ENCODE measurements at places on chromosomes 11 and 22. TPM values are rescaled to one million over a fixed set of nuclear protein-coding genes. Genes with fewer than 3 reads are reported as not detected.
A peak's percentile ranks its signal among the peaks of the same experiment; 100 is the strongest.

DNA sequence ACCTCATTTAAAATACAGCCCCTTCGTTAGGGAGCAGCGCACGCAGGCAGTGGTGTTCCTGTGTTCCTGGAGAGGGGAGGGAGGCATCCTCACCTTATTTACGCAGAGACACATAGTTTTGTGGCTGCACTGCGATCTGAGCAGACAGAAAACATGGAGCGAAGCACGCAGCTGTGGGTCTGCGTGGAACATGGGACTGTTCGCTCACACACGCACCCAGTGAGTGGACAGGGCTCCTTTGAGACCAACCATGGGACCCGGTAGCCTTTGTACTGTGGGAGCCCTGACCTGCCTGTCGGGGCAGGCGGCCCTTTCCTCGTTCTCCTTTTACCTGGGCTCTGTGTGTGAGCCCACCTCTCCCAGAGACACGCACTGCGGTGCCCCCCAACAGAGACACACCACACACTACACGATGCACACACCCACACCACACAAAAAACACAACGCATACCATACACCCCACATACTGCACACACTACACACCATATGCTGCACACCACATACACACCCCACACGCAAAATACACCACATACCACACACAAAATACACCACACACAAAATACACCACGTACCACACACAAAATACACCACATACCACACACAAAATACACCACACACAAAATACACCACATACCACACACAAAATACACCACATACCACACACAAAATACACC lies 1245.7 kb downstream of the BRD1 start:
- H3K4me3 ChIP-seq = no peak overlapping the region
- DNase-seq = no peak
- H3K27ac ChIP-seq = no peak overlapping the region
- H3K27me3 ChIP-seq = no peaks in the 10 kb centered on the region

- no peaks in the 10 kb centered on the region for H3K27me3 ChIP-seq
- peak overlapping the region; percentile 96 for H3K27ac ChIP-seq
- H3K4me1 ChIP-seq = peaks cover 14% of the 10 kb centered on the region
These were observed 2.0 kb upstream of the UEVLD start for GRCh38 chr11:18590571-18590970.

DNA sequence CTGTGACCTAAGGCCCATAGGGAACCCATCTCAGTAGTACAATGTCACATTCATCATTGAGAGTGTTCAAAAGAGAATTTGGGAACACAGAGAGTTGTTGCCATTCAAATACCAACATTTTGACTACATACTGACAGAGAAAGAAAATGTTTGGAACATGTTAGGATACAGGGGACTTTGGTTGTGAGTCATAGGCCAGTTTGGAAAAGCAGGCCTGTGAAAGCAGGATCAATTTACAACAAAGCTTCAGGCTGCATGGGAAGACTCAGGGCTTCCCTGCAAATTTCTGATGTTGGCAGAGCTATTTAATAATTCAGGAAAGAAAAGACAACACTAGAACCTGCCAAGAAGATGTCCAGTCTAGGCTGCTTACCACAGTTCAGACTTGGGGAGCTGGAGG lies 374 bp downstream of the NLRP10 start:
- H3K4me1 ChIP-seq = no peaks in the 10 kb centered on the region
- DNase-seq = no peak
- no peaks in the 10 kb centered on the region for H3K27me3 ChIP-seq
- no peak overlapping the region for H3K4me3 ChIP-seq
- H3K27ac ChIP-seq = no peak overlapping the region
- H3K36me3 ChIP-seq = no peaks in the 10 kb centered on the region

- no peak overlapping the region for H3K27ac ChIP-seq
- peaks cover 34% of the 10 kb centered on the region for H3K4me1 ChIP-seq
- no peaks in the 10 kb centered on the region for H3K27me3 ChIP-seq
- no peaks in the 10 kb centered on the region for H3K36me3 ChIP-seq
- no peak for DNase-seq
These were observed 113.0 kb downstream of the CCDC81 start for GRCh38 chr11:86487671-86488070.

DNA sequence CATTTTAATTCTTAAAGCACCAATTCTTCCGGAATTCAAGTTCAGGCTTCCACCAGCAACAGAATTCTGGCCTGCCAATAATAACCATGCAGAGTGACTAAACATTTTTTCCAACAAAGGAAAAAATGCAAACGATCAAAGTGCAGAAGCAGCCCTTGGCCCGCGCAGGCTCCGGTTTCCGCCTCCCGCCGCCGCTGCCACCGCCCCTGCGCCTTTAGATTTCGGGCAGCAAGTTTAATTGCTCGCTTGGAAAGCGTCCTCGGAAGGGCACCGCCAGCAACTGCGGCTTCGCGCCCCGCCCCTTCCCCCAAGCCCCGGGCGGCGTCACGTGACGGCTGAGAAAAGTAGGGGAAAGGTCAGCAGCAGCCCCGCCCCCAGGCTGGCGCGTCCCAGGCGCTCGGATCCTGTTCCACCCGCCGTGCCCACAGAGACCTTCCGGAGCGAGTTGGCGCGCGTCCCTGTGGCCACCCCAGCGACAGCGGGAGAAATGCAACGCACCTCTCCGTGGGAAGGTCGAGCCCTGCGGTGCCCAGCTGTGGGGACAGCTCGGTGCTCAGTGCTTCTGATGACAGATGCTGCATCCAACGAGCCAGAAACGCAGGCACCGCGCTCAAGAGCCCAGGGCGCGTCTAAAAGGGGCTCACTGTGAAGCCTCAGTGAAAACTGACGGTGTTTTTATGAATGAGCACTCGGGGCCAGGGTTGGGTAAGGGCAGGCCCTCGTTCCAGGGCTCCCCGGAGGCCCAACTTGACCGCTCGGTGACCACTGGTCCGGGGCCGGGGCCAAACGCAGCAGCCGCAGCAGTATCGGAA lies 2.5 kb downstream of the CPT1A start:
- H3K4me3 ChIP-seq = peak overlapping the region; percentile 69
- H3K36me3 ChIP-seq = no peaks in the 10 kb centered on the region
- H3K4me1 ChIP-seq = peaks cover 68% of the 10 kb centered on the region
- H3K27ac ChIP-seq = peak overlapping the region; percentile 75
- no peaks in the 10 kb centered on the region for H3K27me3 ChIP-seq

DNA sequence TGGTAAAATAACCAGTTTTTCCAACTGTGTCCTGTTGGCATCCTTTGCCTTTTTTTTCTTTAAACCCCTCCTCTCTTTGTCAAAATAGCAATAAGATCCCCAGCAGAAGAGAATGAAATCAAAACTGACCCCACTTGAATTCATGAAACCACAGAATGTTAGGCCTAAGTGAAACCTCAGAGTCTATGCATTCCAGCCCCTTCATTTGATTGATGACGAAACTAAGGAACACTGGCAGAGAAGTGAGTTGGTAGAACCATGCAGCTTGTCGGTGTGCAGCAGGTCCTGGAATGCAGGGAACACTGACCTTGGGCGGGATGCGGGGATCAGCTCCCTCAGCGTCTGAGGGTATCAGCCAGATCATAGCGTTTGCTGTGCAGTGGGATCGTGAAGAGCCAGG lies 57.5 kb downstream of the GRK3 start:
- no peaks in the 10 kb centered on the region for H3K27me3 ChIP-seq
- H3K36me3 ChIP-seq = no peaks in the 10 kb centered on the region
- DNase-seq = no peak
- H3K4me1 ChIP-seq = no peaks in the 10 kb centered on the region
- H3K27ac ChIP-seq = no peak overlapping the region

DNA sequence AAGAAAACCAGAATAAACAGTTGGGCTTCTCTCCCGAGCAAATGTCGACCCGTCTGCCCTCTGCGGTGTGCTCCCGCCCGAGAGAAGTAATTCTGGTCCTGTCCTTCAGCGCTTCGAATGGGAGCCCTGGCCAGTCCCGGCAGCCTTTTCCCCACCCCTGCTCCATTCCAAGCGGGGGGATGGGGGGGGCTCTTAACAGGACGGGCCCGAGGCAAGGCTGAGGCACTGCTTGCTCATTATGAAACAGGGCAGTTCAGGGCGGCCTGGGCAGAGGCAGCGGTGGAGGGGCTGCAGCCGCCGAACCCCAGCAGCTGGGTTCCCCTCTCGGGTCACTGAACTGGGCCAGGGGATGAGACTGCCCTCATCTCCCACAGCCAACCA lies 9.1 kb downstream of the BACE1-AS start:
- H3K27ac ChIP-seq = no peak overlapping the region
- H3K4me3 ChIP-seq = no peak overlapping the region
- no peak for DNase-seq
- H3K27me3 ChIP-seq = no peaks in the 10 kb centered on the region
- H3K4me1 ChIP-seq = no peaks in the 10 kb centered on the region

DNA sequence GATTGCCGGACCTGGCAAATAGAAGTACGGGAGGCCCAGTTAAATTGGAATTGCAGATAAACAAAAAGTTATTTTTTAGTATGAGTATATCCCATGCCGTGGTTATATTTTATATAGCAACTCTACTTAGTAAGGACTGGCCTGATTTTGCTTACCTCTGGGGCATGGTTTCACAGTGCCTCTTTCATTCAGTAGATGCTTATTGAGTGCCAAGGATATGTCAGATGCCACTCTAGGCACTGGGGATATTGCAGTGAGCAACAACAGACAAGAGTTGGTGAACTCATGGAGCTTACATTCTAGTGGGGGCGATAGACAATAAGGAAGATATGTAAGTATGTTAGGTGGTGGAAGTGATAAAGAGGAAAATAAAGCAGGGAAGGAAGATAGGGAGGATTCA lies 112.2 kb downstream of the TEAD1 start:
- H3K4me3 ChIP-seq = no peak overlapping the region
- H3K36me3 ChIP-seq = no peaks in the 10 kb centered on the region
- no peak for DNase-seq

- H3K27me3 ChIP-seq = no peaks in the 10 kb centered on the region
- DNase-seq = no peak
- no peaks in the 10 kb centered on the region for H3K4me1 ChIP-seq
- H3K4me3 ChIP-seq = no peak overlapping the region
- H3K27ac ChIP-seq = no peak overlapping the region
These were observed 114.8 kb downstream of the KCNQ1OT1 start for GRCh38 chr11:2584812-2585565.

DNA sequence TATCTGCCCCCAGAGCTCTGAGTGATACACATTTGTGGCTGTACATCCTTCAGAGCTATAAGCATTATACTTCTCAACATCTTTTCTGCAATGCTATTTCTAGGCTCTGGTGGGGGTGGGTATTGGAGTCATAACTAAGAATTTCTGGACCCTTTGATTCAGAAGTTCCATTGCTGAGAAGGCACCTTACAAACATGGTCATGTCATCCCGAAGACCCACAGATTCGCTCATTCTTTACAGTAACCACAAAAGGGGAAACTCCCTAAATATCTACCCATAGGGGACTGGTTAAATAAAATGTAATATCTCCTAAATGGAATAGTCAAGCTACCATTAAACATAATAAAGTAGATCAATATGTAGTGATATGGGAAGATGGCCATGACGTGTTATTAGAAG lies 98.8 kb downstream of the PRR5L start:
- no peak overlapping the region for H3K27ac ChIP-seq
- peaks cover 46% of the 10 kb centered on the region for H3K4me1 ChIP-seq

Gene UPB1
- 1.6 TPM for total RNA-seq

DNA sequence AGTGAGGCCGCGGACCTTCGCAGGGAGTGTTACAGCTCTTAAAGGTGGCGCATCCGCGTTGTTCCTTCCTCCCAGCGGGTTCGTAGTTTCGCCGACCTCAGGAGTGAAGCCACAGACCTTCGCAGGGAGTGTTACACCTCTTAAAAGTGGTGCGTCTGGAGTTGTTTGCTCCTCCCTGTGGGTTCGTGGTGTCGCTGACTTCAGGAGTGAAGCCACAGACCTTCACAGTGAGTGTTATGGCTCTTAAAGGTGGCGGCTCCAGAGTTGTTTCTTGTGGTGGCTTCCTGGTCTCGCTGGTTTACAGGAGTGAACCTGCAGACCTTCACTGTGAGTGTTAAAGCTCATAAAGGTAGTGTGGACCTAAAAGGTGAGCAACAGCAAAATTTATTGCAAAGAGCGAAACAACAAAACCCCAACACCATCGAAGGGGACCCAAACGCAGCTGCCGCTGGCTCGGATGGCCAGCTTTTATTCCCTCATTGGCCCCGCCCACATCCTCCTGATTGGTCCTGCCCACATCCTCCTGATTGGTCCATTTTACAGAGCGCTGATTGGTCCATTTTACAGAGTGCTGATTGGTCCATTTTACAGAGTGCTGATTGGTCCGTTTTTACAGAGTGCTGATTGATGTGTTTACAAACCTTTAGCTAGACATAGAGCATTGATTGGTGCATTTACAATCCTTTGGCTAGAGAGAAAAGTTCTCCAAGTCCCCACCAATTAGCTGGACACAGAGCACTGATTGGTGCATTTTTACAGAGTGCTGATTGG lies 1.2 kb upstream of the TMEM45B start:
- peak; percentile 77 for DNase-seq
- H3K4me1 ChIP-seq = peaks cover 30% of the 10 kb centered on the region
- peaks cover 15% of the 10 kb centered on the region for H3K27me3 ChIP-seq

DNA sequence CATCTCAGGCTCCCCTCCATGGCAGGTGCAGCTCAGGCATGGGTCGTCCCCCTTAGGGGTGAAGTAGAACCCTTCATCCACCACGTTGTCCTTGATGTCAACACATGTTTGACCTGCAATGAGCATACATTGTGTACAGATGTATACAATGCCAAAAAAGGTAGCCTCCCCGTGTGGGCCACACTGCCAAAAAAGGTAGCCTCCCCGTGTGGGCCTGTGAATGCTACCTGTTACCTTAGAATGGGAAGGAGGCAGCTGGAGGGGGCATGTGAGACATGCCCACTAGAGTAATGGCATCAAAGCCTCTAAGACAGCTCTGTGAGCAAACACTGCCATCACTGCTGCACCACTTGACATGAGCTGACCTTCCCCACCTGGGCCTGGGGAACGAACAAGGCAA lies 73.7 kb downstream of the DGCR2 start:
- H3K27ac ChIP-seq = no peak overlapping the region
- H3K36me3 ChIP-seq = peaks cover 74% of the 10 kb centered on the region
- H3K27me3 ChIP-seq = no peaks in the 10 kb centered on the region
- H3K4me3 ChIP-seq = no peak overlapping the region

Gene NRIP3
- 6.1 TPM for total RNA-seq

GRCh38 chr11:100849901-100850235 lies 162.8 kb downstream of the ARHGAP42 start:
- no peaks in the 10 kb centered on the region for H3K27me3 ChIP-seq
- no peak for DNase-seq
- H3K36me3 ChIP-seq = no peaks in the 10 kb centered on the region
- no peak overlapping the region for H3K27ac ChIP-seq
- H3K4me1 ChIP-seq = no peaks in the 10 kb centered on the region

Gene CBX7
- 49.6 TPM for total RNA-seq

- no peak overlapping the region for H3K4me3 ChIP-seq
- H3K27me3 ChIP-seq = no peaks in the 10 kb centered on the region
- H3K27ac ChIP-seq = no peak overlapping the region
- H3K36me3 ChIP-seq = no peaks in the 10 kb centered on the region
These were observed 3.0 kb upstream of the RRAS2 start for GRCh38 chr11:14361951-14362350.

DNA sequence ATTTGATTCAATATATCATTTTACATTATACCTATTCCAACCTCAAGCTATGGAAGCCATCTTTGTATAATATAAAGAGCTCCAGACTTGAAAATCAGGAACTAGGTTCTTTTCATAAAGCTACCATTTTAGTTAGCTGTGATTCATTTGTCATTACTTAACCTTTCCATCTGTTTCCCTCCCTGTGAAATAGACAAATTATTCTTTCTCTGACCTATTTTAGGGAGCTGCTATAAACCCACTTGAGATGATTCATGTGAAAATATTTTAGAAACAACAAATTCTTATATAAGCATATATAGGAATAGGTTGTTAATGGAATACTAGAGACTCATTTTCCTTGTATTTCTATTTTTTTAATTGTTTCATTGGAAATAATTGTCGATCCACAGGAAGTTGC lies 1012.1 kb downstream of the OPCML start:
- H3K27me3 ChIP-seq = no peaks in the 10 kb centered on the region
- no peaks in the 10 kb centered on the region for H3K36me3 ChIP-seq
- no peak overlapping the region for H3K4me3 ChIP-seq
